ENCODE measurements at places on chromosomes 7 and 10. TPM values are rescaled to one million over a fixed set of nuclear protein-coding genes. Genes with fewer than 3 reads are reported as not detected.

- no peak for DNase-seq
Observed at GRCh38 chr10:42680267-42680666, 41.9 kb upstream of the ZNF33B start.

DNA sequence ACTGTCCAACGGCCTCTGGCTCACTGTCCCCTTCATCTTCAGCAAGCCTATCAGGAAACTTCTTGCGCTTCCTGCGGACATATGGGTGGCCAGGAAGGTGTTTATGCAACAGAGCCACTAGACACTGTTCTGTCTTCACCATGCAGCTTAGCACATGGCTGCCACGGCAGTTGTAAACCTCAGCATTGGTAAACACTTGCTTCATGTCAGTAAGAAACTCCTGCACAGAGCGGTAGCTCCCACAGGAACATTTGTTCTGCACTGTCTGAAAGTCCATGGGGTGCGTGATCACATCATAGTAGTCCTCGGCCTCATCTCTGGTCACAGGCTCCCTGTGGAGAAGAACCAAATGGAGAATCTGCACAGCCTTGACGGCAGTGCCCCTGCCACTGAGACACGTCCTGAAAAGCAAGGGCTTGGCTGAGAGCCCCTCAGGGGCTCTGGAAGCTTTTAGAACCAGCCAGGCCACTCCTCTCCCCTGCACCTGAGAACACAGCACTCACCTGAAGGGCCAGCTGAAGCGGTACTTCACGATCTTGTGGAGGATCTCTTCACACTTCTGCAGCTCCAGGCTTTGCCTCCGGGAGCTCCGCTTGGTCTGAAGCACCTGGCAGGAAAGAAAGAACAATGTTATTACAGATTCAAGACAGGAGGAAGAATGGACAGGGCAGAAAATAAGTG, 8.8 kb downstream of the FZD9 start:
- DNase-seq = no peak

GRCh38 chr7:14209896-14210484, 220.5 kb upstream of the ETV1 start:
- DNase-seq = no peak

Gene PRKG1
- total RNA-seq = 2.6 TPM

DNA sequence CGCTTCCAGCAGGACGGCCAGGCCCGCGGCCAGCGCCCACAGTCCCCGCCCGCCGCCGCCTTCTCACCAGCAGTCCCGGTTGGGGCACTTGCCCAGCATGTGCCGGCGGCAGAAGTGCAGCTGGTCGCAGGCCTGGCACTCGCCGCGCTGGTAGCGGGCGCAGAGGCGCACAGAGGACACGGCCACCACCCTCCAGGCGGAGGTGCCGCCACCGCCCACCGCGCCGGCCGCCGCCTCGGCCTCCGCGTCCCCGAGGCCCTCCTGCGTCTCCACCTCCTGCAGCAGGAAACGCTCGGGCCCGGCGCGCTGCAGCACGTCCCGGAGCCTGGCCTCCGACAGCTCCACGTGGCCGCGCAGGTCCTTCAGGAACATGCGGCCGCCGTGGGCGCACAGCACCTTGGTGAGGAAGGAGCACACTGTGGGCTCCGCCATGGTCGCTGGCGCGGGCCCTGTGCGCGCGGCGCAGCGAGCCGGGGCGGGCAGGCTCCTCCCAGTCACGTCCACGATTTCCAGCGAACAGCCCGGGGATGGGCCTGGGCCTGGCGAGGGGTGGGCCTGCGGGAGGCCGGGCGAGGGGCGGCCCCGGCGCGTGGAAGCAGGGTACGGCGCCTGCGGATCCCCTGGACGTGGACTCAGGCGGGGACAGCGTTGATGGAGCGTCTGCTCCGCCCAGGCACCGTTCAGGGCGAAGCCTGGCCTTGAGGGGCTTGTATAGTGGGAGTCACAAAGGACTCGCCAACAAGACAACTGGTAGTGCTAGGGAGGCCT, at the start of gene ZC3HAV1L:
ZC3HAV1L (minus strand) TSS at position 457 of the 768 bp plus-strand sequence; CDS start at position 432, 25 bp downstream.
- no peak for DNase-seq

GRCh38 chr7:91383053-91383904, 119.0 kb downstream of the FZD1 start:
- DNase-seq = no peak

DNA sequence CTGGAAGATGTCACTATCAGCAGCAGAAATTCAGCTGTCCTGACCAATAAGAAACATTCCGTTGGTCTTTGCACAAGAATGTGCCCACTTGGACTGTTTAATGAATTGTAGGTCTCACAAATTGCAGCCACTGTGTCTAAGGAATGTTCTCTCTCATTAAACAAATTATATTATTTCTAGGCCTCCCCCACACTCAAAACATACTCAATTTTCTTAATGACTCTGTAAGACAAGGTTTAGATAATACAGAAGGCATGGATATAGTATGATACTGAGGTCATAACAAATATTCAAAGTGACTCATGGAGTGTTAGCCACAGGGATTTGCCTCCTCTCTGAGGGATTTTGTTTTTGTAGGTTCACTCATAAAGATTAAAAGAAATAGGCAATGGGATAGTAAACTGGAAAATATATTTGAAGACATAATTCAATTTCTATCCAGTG, 197.5 kb downstream of the PTN start:
- DNase-seq = no peak

Gene OR2A1
- not detected for total RNA-seq

GRCh38 chr10:12081879-12082557, 13.3 kb downstream of the DHTKD1 start:
- DNase-seq = no peak

- DNase-seq = no peak
Observed at GRCh38 chr7:122155566-122155965, 11.5 kb upstream of the AASS start.

- no peak for DNase-seq
Observed at GRCh38 chr10:109464949-109465348, 458.4 kb downstream of the XPNPEP1 start.

Gene MLXIPL
- total RNA-seq = 0.14 TPM

DNA sequence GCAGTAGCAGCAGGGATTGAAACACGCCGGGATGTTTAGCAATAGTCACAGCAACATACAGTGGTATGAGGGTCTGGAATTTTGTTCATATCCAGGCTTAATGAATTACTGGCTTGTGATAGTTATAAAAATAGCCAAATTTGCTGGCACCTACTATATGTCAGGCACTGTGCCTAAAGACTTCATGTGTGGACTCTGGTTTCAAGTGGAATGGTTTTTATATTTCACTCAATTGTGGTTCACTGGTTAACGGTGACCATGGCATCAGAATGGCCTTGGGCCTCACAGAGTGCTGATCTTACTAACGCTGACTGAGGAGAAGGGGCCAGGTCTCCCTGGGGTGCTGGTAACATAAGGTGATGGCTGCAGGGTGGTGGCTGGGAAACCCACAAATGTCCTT, 55.7 kb downstream of the CELF2 start:
- no peak for DNase-seq

- DNase-seq = no peak
Observed at GRCh38 chr10:109919220-109919619, 4.1 kb downstream of the XPNPEP1 start.

DNA sequence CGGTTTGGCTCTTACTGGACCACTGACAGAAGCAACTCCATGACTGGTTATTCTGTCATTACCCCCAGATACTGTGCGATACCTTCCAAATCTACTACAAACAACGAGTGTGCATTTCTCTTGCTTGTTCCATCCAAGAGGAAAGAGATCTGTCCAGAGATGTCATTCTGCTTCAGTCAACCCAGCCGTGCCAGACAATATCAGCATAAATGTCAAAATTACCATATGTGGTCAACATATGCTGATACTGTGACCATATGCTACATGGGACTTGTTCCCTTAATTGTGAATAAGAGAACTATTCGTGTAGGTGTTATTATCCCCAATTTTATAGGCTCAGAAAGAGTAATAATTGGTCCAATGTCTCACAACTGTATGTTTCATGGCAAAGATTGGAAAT, 143.2 kb upstream of the PRSS1 start:
- no peak for DNase-seq

DNA sequence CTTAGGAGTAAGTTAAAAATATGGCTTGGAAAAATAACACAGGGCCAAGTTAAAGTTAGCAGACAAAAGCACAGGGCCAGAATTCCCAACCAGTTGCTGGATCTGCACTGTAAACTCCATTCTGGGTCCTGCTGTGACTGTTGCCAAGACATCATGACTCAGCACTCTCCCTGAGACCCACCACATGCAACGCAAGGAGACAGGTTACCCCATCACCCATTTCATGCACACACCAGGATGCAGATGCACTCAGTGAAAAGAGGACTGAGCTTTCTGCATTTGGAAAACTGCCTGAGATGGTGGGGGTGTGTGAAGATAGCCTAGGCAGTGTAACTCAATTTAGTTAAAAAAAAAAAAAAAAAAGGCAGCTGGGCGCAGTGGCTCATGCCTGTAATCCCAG, 97.6 kb upstream of the ZNF438 start:
- DNase-seq = peak; percentile 62

DNA sequence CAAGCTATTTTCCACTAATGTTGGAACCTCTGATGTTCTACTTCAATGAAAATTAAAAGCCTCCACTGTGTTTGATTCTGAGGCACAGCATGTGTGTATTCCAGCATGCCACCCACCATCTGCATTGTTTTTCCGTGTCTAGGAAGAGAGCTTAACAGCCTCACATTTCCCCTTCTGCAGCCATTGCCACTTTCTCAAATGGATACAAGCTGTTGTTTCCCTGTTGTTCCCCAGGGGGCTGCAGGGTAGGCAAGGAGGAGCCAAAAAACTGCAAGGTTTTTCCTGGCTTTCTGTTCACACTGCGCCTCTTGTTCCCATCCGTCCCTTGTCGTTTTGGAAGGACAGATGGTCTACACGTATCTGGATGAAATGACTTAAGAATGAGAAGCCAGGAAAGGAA, 72.3 kb upstream of the DNAJB12 start:
- DNase-seq = no peak

Gene MYL10
- total RNA-seq = not detected

GRCh38 chr10:64430690-64431323, 909.6 kb downstream of the REEP3 start:
- peak; percentile 1 for DNase-seq

DNA sequence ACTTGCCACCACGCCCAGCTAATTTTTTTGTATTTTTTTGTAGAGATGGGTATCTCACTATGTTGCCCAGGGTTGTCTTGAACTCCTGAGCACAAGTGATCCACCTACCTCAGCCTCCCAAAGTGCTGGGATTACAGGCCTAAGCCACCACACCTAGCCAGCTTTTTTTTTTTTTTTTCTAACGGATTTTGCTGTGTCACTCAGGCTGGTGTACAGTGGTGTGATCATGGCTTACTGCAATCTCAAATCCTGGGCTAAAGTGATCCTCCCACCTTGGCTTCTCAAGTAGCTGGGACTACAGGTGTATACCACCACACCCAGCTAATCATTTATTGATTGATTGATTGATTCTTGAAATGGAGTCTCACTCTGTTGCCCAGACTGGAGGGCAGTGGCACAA, 106.0 kb upstream of the TRIM24 start:
- no peak for DNase-seq

Gene JCAD
- total RNA-seq = 1.7 TPM

Gene DKK1
- total RNA-seq = 4.7 TPM

DNA sequence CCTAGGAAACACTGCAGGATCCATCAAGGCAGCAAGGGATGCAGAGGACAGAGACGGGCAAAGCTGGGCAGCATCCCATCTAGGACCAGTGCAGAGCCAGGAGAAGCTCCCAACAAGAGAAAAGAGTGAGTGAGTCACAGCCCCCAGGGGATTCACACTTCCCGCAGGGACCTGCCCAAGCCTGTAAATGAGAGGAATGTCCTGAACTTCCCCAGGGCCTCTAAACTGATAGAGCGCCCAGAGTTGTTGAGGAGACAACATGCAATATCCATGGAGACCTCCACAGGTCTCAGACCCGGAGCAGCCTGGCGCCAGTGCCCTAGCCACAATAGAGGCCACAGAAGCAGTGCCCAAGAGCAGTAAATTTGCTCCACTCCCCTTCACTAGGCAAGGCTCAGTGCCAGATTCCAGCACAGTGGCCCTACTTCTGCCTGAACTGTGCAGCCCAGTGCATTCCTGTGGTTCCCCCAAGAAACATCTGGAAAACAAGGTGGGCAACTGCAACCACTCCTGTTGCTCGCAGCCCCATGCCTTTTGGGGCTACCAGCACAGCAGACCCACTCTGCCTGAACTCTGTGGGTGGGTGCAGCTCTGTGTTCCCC, 567.5 kb downstream of the POM121L12 start:
- no peak for DNase-seq

- DNase-seq = no peak
Observed at GRCh38 chr7:42986781-42987248, 54.6 kb downstream of the MRPL32 start.

DNA sequence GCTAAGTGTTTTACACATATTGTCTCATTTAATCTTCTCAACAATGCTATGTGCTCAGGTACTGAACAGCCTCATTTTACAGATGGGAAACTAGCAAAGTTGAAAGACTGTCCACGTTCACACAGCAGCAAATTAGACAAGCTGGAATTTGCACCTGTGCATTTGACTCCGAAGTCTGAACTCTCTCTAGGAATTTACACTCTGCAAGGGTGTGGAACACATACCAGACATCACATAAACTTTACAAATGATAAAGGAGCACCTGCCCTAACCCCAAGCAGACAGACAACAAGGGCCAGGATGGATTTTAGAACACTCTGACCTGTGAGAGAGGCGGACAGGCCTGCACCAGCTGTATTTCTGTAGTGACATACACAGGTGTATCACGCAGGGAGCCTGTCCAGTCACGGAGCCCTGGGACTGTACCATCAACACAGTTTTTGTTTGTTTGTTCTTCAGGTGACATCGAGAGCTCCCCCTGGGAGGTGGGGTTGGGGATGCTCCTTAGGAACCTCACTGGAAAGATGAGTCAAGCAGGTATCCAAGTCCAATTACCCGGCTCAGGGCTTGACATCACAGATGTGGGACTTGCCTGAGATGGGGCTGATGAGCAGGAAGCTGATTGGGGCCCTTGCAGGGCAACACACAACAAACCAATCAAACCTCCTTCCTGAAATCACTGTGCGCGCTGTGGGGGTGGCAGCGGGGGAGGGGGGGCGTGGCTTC, 31.0 kb downstream of the MKI67 start:
- no peak for DNase-seq

- no peak for DNase-seq
Observed at GRCh38 chr7:122014697-122015096, 129.4 kb downstream of the AASS start.

- DNase-seq = no peak
Observed at GRCh38 chr10:61899997-61900828, 1.3 kb upstream of the ARID5B start.

GRCh38 chr7:115475761-115476385, 554.0 kb downstream of the MDFIC start:
- DNase-seq = no peak

DNA sequence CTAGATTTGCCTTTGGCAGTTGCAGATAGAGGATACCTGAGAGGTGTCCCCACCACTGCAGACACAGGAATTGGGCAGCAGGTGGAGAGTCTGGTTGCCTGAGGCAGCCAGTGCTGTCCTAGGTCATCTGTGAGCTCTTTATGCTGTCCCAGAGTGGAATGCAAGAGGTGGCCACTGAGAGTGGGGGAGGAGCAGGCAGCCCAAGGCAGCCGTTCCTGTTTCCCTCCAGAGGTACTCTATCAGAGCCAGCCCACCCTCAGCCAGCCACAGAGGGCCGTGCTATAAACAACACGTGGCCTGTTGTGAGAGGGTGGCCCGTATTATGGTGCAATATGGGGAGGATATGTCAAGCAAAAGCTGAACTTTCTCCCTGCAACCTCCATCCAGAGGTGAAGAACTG, 8.5 kb downstream of the LRRC18 start:
- no peak for DNase-seq

Gene CALCR
- not detected for total RNA-seq

Gene ASB10
- total RNA-seq = not detected
